Cardiac muscle cell (in vitro differentiated cells and primary cell): ENCODE measurements at places on chromosomes 3 and 15. TPM values are rescaled to one million over a fixed set of nuclear protein-coding genes. Genes with fewer than 3 reads are reported as not detected.

The MINAR1 gene
- 3.3 and 3.8 TPM in 2 replicates for total RNA-seq

GRCh38 chr3:154538566-154539360 is 108.8 kb upstream of the GPR149 start:
- H3K4me1 ChIP-seq = no peaks in the 10 kb centered on the region
- H3K36me3 ChIP-seq = no peaks in the 10 kb centered on the region
- H3K27me3 ChIP-seq = no peaks in the 10 kb centered on the region
- no peak for DNase-seq

DNA sequence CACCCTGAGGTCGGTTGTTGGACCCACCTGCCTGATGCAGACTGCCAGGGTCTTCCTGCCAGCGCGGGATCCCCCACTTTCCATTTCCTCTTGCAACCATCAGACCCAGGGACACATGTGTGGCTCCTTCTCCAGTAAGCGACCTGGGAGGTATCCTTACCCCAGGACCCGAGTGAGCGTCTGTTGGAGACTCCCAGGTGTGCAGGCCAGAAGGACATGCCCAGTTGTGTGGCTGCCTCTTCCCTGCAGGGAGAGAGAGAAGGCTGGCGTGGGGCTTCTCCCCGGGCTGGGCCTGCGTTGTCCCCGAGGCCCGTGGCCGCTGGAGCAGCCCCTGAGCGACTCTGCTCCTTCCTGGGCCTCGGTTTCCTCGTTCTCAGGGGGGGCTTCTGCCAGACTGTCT is 56.8 kb downstream of the APBA2 start:
- H3K27ac ChIP-seq = no peak overlapping the region
- no peak overlapping the region for H3K4me3 ChIP-seq
- no peaks in the 10 kb centered on the region for H3K36me3 ChIP-seq

DNA sequence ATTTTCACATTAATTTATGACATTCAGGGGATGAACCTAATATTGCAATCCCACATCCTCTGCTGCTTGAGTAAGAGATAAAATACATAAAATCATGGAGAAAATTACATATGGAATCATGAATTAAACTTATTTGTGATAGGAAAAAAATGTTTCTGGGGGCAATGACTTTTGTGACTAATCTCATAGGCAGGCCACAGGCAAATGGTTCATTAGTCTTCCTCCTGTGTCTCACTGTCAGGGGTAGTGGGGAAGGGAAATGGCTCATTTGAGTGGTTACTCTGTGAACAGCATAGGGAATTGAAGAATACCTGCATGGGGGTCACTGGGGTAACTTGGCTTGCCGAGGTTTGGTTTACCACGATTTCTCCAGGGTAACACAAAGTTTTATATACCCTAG is 72.0 kb downstream of the TFG start:
- no peak overlapping the region for H3K4me3 ChIP-seq
- H3K27me3 ChIP-seq = no peaks in the 10 kb centered on the region
- no peak overlapping the region for H3K27ac ChIP-seq
- DNase-seq = no peak
- H3K4me1 ChIP-seq = no peaks in the 10 kb centered on the region
- no peaks in the 10 kb centered on the region for H3K36me3 ChIP-seq

GRCh38 chr3:155232605-155233004 is 60.9 kb downstream of the STRIT1 start:
- no peaks in the 10 kb centered on the region for H3K27me3 ChIP-seq
- H3K4me3 ChIP-seq = no peak overlapping the region
- DNase-seq = no peak
